ENCODE measurements at places on chromosomes 5 and 9.

GRCh38 chr5:160545832-160546231 is 124.2 kb downstream of the PTTG1 start:
- no peak for DNase-seq

DNA sequence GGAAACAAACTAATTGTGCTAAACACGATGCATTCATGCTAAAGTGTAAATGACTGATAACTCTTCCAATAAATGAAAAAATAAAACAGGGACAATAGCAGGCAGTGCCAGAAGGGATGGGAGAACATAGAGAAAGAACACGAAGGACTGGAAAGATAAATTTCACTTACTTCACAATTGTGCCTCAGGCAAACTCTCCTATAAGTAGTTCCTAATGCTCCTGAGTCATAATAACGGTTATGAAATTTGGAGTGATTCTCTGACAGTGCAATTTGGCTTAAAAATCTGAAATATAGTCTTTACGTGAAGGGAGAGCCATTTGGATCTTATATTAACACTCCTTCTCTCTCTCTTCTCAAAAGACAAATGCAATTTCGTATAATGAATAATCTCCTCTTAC is 2218.5 kb downstream of the MAT2B start:
- no peak for DNase-seq

DNA sequence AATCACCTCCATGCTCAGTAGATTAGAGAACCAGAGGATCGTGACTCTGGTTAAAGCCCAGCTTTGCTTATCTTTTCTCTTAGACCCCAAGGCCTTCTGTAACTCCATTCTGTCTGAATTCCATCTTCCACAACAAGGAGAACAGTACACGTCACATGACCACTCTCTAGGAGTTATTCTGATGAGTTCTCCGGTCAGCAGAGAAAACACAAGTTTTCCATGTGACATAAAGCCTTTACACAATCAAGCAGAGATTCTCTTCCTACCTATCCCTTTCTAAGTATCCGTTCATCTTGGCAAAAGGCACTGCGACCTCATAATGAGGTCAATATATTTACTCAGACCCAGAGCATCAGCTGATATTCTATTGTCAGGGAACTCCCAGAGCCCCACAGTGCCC is 112.3 kb downstream of the TRPM6 start:
- no peak for DNase-seq

DNA sequence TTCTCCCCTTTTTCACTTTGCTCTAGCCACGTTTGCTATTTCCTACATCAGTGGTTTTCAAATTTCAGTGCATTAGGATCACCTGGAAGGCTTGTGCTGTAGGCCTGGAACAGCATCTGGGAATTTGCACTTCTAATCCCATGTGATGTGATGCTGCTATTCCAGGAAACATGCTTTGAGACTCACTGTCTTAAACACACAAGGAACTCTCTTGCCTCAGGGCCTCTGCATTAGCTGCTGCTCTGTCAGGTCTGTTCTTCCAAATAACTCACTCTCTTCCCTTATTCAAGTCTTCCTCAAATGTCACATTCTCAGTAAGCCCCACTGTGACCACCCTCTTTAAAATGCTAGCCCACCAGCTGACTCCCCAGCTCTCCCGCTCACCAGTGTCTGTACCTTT is 204.0 kb downstream of the DNAH5 start:
- no peak for DNase-seq

DNA sequence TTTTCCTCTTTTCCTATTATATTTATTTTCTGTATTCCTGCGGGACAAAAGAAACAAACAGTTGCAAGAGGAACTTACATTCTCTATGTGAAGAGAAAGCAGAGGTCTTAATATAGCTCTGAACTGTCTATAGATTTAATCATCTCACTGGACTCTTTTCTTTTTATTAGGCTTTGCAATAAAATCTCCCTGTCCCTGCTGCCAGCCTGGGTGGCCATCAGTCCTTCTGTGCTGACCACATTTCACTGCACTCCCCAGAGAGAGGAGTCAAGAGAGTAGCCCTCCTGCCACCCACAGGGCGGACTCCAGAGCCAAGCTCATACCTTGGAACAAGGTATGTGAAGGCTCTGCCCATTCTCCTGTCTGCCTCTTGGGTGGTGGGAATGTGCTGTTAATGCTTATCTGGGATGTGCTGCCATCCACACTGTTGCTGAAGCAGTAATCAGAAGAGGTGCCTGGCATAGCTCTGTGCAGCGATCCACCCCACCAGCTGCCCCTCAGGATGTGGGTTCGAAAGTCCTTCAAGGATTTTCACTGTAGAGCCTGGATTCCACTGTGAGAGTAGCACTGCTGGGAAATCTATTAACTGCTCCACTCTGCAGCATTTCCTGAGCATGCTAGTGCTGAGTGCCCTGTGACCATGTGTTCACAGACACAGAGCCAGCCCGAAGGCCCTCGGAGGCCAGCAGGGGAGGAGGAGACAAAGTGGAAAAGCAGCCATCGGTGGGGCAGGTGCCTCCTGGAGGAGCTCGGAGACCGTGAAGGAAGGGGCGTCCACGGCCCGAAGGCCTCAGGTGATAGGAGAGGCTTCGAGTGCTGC is 334.6 kb downstream of the MED10 start:
- DNase-seq, result no peak

- DNase-seq, result no peak
Observed at GRCh38 chr5:159850160-159850559, 66.1 kb upstream of the ADRA1B start.

- DNase-seq, result no peak
Observed at GRCh38 chr5:137718611-137719010, 17.3 kb downstream of the KLHL3 start.

DNA sequence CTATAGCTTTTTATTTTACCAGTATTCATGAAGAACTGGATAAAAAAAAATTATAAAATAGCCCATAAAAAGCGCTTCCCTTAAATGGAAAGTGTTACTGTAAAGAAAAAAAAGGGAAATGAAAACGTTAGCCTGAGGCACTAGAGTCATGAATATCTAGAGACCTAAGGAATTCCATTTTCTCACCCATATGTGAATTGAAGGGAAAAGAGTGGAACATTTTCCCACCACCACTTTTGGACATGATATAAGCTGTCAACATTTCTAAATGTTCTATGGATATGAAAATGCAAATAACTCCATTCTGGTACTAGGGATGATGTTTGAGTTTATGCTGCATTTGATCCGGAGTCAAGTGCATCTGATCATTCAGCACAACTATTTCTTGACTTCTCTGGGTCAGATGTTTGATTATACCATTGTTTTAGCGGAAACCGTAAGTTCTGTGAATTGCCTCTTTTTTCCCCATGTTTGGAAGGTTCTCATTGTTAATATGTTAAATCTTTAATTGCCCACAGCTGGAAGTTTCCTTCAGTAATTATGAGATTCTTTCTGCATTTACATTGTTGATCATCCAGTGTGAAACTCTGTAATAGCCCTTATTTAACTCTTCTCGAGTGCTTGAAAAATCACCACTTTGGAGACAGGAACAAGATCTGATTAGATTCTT is 467.4 kb upstream of the SEMA6A start:
- DNase-seq, result no peak

GRCh38 chr5:67377631-67378030 is 181.0 kb upstream of the CD180 start:
- DNase-seq, result no peak

GRCh38 chr9:1154739-1155138 is 104.6 kb downstream of the DMRT2 start:
- no peak for DNase-seq

- no peak for DNase-seq
Observed at GRCh38 chr9:95273369-95274022, 44.0 kb downstream of the FANCC start.
